ENCODE measurements at places on chromosomes 7 and 10.

- DNase-seq = no peak
Observed at GRCh38 chr7:48154792-48155413, 16.4 kb upstream of the ABCA13 start.

- no peak for DNase-seq
Observed at GRCh38 chr7:88268858-88269257, 37.8 kb downstream of the STEAP4 start.

DNA sequence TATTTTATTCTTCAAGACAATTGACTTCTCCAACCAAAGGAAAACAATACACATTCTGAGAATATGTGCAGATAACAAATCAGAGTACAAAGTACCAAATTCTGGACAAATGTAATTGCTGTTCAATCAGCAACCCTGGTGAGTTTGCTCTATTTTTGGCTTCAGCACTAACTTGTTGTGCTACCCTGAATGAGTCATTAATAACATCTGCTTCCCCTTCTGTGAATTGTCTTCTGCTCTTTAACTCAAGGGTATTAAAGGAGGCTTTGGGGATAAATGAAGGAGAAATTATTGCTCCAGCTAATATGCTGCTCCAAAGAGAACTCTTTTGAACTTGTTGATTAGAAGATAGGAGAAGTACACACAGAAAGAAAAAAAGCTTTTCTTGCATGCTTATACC lies 459.3 kb downstream of the HTR7 start:
- no peak for DNase-seq

DNA sequence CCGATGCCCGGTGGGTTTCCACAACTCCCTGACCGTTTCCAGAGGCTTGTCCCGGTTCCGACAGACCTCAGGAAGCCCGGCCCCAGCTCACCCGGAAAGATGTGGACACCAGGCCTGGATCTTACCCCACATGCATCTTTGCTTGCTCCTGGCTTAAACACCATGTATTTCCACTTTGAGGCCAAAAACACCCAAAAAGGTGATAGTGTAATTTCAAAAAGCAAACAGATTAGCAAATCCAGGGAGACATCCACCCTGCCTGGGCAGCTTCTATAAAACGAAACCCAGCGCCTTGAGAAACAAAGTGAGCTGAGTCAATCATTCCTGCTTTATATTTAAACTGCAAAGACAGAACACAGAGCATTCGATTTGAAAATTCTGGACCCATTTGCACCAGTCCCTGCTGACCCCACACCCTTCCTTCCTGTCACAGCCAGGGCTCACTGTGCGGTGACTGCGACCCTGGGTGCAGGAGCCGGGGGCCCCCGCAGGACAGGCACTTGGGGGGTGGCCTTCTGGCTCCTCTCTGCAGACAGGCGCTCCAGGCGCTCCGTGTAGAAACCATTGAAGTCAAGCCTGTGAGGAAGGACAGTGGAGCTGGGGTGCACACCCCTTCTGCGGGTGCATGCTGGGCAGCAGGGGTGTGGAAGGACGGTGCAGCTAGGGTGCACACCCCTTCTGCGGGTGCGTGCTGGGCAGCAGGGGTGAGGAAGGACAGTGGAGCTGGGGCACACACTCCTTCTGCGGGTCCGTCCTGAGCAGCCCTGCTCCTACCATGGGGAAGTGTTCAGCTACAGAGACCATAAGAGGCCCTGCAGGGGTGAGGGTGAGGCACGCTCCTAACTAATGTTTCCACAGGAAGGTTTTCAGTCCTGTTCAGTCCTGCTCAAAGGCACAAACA lies 2.9 kb upstream of the ADAM8 start:
- no peak for DNase-seq

DNA sequence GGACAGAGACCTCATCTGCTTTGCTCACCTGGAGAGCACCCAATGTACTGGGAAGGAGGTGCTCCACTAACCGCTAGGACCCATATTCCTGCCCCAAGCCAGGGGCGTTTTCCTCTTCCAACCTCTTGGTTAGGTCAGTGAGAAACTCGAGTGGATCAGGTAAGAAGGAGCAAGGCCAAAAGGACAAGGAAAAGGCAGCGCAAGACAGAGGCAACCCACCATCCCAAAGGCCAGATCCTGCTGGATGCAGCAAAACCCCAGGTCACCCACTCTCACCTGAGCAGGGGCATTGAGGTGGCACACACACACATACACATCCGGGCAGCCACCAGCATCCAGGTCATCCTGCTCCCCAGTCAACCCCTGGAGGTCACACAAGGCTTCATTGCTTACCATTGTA lies 105.1 kb downstream of the GRID1 start:
- no peak for DNase-seq

DNA sequence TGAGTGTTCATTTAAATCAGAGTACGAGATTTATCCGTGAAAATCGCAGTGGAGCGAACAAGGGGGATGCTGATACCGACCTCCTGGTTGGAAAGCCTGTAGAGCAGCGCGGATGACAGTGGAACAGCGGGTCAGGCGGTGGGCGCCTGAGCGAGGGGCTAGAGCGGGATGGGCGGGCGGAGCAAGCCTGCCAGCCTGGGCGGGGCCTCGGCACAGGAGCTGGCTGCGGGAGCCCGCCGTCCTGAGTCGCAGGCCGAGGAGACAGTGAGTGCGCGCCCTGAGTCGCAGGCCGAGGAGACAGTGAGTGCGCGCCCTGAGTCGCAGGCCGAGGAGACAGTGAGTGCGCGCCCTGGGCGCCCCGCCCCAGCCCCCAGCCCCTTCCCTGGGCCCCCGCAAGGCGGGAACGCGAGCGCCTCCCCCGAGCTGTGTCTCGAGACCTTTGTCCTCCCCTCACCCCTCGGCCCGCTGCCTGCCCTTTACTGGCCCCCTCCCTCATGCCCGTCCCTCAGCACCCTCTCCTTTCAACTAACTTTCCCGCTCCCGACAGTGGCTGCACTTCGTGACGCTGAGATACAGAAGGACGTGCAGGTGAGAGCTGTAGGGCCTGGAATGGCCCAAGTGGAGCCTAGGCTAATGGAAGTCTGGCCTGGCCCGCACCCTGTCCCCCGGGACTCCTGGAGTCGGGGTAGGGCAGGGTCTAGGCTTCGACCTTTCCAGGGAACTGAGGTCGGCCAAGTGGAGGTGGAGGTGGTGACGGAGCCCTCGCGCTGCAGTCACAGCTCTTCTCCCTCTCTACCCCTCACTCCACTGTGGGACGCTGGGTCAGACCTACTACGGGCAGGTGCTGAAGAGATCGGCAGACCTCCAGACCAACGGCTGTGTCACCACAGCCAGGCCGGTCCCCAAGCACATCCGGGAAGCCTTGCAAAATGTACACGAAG lies at the start of gene AS3MT:
TSS of gene AS3MT (plus strand) at position 213 of the 941 bp plus-strand sequence. CDS start at position 336, 123 bp downstream.
- DNase-seq = no peak

GRCh38 chr7:42238709-42239366 lies 1.8 kb upstream of the GLI3 start:
- DNase-seq = no peak

GRCh38 chr7:1749864-1750466 lies 79.9 kb downstream of the ELFN1 start:
- no peak for DNase-seq

DNA sequence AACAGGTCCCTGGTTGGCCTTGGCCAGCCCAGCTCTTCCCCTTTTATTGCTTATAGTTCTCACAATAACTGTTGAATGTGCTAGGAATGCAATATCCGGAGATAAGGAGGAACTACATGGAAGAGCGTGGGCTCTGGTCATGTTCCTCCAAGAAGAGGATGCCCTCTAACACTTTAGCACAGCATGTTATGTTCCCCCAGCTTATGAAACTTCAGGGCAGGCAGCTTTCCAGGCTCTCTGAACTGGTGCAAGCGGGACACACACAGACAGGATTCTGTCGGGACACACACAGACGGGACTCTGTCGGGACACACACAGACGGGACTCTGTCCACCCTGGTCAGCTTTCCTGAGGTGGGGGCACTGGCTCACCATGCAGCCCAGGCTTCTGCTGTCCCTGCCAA lies 141.6 kb downstream of the PKD1L1 start:
- no peak for DNase-seq

GRCh38 chr10:30538086-30538485 lies 91.5 kb downstream of the LYZL2 start:
- no peak for DNase-seq

- DNase-seq = no peak
Observed at GRCh38 chr10:5525561-5526341, 990 bp downstream of the CALML3 start.

DNA sequence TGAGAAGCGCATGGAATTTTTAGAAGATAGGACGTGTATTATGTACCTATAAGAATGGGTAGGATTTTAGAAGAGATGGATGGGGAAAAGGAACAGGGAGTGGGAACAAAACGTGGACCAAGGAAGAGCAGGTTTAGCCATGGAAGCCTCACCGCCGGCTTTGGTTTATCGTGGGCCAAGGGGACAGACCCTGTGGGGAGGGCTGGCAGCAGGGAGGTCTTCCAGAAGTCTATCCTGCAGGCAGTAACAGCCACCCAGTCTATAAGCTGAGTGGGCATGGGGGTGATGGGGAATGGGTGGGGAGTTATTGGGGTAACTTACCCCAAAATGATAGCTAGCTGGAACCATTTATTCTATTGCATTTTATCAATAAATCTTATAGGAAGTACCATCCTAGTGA lies 44.9 kb downstream of the IKZF1 start:
- DNase-seq = no peak

GRCh38 chr7:112398534-112398933 lies 51.7 kb upstream of the IFRD1 start:
- no peak for DNase-seq

DNA sequence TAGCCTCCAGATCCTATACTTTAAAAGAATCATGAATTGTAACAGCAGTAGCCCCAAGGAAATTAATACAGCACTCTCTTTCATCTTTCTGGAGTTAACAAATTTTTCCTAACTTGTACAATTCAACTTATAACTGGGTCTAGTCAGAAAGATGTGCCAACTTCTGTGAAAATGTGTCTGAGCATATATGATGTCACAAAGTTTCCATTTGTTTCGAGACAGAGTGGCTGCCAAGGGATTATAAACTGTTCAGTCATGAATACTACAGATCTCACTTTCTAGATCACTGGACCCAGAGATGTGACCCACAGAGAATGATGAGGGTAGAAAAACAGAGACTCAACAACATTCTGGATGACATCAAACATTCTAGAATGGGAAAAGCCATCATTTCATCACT lies 249.2 kb upstream of the PHF14 start:
- no peak for DNase-seq

DNA sequence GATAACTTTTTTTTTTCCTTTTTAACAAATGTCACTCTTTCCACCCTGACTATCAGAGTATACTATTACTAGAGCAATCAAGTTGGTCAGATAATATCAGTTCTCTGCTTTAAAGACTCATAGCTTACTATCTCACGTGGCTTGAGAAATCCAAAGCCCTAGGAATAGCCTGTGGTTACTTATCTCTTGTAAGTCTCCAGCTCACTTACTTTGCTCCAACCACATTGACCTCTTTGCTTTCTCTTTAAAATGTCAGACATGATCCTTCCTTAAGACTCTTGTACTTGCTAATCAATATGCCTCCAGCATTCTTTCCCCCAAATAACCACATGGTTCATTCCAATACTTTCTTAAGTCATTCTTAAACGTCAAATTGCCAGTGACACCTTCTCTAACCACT lies 1292.2 kb downstream of the REEP3 start:
- no peak for DNase-seq

GRCh38 chr7:34837801-34838201 lies 179.8 kb downstream of the NPSR1 start:
- no peak for DNase-seq

GRCh38 chr7:105353752-105354328 lies 34.9 kb downstream of the SRPK2 start:
- no peak for DNase-seq

DNA sequence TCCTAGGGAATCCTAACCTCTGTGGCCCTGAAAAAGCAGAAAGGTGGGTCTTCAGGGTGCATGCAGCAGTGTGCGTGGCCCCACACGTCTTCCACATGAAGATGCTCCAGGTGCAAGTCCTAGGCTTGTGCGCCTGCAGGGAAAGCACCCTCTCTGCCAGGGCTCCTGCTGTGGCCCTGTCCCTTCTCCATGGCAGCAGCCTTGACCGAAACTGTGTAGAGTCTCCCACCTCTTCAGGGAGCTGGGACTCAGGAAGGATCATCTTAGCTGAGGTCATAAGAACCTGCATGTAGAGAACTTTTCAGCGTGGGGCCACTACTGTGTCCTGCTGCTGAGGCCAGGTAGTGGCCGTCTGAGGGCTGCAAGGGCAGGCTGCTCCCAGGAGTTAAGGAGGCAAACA lies 6.3 kb upstream of the CSGALNACT2 start:
- DNase-seq = no peak
